ENCODE measurements at places on chromosomes 16 and 17.

DNA sequence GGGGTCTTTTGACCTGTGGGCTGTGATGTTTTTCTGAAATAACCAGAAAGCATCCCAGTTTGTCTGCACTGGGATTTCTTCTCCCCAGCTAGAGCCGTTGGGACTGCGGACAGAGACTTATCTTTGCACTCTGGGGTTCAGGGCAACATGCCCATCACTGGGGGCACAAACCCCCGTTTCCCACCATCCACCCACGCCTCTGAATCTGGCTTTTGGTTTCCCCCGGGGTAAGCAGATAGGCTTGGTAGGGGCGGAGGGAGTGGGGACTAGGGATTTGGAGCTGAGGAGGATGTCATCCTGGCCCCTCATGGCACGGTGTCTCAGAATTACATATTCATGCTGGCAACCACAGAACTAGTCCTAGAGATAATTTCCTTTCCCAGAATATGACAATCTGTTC, 68.6 kb downstream of the CCDC182 start:
- no peak for DNase-seq

- no peak for DNase-seq
These were observed 13.3 kb downstream of the HERPUD1 start for GRCh38 chr16:56944954-56945839.

GRCh38 chr17:54982399-54982798, 13.8 kb downstream of the STXBP4 start:
- no peak for DNase-seq

- DNase-seq, result no peak
These were observed 26.5 kb downstream of the RHBDL3 start for GRCh38 chr17:32292094-32292493.

All from inflammatory macrophage treated with lipopolysaccharide for 1 hour (primary cell).